ENCODE measurements at places on chromosomes 13 and 19.

GRCh38 chr13:95924389-95924994 lies 128.7 kb downstream of the UGGT2 start:
- peak; percentile 57 for DNase-seq

- DNase-seq = peak; percentile 9
These were observed 40.6 kb downstream of the DCLK1 start for GRCh38 chr13:36090592-36090991.

DNA sequence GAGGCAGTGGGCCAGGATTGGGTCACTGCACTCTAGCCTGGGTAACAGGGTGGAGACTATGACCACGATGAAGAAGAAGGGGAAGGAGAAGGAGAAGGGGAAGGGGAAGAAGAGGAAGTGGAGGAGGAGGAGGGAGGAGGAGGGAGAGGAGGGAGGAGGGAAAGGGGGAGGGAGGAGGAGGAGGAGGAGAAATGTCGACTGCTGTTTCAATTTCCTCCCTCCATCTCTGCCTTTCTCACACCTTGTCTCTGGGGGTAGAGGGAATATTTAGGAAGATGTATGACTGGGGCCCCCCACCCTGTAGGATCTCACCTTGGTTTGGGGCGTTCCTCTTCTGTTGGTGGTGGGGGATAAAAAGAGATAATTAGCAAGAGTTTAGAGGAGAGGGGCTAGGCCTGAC lies 3.8 kb downstream of the TNNT1 start:
- no peak for DNase-seq

GRCh38 chr19:21474671-21475181 lies 30.7 kb upstream of the ZNF429 start:
- peak; percentile 32 for DNase-seq

DNA sequence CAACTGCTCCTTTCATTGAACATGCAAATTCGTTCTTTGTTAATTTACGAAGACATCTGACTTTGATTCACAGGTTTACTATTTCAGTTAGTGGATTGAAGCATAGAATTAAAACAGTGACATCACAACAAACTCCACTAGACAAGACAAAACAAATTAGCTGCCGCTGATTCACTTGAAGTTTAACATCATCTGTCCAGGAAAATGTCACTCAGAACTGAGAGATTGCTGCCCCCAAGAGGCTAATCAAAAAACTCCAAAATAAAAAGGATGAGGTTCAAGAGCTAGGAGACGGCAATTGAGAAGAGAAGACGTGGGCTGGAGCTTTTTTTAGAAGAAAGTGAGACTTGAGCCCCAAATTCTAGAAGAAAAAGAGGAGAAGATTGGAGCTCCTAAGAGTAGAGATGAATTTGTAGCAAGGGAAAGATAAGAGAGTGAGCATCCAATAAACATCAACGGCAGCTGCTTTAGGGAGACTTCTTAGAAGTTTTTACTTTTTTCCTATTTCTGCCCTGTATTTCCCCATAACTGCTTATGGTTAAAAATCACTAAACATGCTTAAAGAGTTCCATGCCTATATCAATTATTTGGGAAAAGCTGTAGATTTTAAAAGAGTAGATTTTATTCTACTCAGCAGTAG lies 40.8 kb upstream of the TPP2 start:
- DNase-seq = peak; percentile 6

DNA sequence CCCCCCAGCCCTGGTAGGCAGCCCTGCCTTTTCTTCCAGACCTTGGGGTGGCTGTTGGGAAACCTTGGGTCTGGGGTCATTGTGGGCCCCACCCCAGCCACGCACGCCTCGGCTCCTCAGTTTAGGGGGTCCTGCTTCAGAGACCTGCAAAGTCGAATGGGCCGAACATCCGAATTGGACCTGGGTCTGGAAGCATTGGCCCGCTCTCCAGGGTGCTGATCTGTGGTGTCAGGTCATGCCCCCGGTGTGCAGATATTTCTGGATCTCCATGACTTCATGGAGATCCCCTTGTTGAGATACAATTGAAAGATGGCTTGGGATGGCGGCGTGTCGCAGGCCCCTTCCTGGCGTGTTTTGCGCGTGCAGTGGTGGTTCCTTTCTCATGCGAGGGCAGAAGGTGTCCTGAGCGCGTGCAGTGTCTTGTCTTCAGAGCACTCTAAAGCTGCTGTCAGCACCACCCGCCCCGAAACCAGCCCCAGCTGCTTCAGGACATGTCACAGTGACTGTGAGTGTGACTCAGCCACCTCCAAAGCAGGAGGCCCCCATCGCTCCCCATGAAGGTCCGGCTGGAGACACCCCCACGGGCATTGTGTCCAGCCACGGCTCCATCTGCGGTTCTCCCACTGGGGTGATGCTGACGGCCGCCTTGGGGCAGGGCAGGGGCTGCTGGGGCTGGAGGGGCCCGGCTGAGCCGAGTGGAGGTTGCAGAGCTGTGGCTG lies 112.7 kb downstream of the KDM4B start:
- DNase-seq = no peak

- no peak for DNase-seq
These were observed 1.3 kb upstream of the CEACAM20 start for GRCh38 chr19:44530777-44531176.

DNA sequence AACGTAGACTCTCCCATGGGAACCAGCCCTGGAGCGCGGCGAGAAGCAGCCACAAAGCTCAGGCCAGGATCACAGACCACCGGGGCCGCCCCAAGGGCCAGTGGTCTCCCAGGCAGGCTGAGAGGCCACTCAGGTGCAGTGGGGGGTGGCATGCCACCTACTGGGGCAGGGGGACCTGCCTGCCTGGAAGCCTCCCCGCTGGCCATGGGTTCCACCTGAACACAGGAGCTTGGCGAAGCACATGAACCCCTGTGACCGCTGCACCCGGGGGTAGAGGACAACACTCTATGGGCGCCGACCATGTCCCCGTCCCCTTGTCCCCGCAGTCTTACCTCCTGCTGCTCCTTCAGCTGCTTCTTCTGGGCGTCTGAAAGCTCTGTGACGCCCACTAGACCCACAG lies 6.8 kb upstream of the TM6SF2 start:
- DNase-seq = no peak

- no peak for DNase-seq
These were observed 4.6 kb downstream of the VWA8 start for GRCh38 chr13:41956272-41956671.

DNA sequence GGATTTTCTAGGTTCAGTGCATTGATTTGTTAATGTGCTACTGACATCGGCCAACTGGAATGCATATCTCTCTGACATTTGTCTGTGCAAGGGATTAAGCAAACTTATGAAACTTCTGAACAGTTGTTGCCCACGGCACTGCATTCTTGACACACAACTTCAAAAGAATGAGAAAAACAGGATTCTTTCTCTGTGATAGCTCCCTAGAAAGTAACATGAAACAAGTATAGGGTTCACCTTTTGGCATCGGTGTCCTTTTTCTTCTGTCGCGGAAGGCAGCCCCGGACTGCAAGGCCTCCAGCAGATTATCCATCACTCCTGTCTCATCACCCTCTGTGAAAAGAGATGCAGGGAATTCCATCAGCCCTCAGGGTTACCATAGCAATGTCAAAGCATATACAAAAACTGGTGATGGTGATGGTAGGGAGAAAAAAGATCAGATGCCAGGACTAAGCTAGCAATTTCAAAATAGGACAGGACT lies 389.2 kb downstream of the DIAPH3 start:
- DNase-seq = peak; percentile 18

DNA sequence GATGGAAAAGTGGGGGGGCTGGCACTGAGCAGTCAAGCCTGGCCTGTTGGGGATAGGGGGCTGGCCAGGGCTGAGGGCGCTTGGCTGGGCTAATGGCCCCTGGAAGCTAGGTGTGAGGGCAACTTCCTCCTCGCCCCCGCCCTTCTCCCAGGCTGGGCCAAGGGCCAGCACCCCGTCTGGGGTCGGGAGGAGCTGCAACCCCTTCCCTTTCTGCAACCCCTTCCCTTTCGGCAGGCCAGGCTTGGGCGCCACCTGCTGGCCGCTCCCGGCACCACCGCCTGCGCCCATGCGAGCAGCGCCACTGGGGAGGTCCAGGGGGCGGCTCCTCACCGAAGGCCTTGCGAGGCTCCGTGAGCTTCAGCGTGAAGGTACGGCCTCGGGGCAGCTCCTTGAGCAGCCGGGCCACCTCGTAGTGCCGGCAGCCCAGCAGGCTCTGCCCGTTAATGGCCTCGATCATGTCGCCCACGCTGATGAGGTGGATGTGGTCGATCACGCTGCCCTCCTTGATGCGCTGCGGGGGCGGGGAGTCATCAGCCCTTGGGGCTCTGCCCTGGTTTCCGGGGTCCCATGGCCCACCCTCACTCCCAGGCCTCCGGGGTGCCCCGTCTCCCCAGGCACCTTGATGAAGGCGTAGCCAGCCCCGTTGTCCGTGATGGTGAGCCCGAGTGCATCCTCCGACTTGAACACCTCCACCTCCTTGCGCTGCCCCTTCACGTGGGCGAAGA lies 5.0 kb upstream of the PTGER1 start:
- DNase-seq = no peak

GRCh38 chr19:4310247-4311121 lies 6.1 kb downstream of the FSD1 start:
- DNase-seq = no peak

DNA sequence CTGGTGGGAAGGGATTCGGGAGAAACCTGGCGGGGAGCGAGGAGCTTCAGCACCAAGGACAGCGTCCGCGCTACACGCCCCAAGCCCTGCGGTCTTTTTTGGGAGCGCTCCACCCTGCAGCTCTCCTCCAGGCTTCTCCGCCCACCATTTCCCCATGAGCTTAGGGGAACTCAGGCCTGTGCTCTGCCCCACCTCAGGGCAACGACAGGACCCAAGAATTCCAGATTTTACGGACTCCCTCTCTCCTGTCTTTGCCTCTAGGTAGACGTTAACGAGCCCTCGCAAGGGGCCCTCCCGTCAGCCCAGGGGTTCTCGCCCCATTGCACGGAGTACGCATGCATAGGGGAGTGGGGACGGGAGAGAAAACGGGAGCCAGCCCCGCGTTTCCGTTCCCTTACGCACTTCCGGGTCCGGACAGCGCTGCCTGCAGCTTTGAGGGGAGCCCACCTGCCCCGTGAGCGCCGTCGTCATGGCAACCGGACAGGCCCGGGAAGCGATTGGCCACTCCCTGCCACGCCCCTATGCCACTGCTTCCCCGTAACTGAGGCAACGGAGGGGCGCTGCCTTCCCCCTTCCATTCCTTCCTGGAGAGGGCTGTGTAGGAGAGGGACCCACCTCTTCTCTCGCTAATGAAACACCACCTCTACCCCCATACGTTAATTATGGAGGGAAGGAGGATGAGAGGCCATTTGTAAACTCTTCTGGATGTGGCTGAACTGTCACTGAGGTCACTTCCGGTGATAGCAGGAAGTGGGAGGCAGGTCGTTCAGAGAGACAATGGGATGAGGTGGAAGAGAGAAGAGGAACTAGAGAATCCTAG lies 20.8 kb downstream of the NOVA2 start:
- no peak for DNase-seq

DNA sequence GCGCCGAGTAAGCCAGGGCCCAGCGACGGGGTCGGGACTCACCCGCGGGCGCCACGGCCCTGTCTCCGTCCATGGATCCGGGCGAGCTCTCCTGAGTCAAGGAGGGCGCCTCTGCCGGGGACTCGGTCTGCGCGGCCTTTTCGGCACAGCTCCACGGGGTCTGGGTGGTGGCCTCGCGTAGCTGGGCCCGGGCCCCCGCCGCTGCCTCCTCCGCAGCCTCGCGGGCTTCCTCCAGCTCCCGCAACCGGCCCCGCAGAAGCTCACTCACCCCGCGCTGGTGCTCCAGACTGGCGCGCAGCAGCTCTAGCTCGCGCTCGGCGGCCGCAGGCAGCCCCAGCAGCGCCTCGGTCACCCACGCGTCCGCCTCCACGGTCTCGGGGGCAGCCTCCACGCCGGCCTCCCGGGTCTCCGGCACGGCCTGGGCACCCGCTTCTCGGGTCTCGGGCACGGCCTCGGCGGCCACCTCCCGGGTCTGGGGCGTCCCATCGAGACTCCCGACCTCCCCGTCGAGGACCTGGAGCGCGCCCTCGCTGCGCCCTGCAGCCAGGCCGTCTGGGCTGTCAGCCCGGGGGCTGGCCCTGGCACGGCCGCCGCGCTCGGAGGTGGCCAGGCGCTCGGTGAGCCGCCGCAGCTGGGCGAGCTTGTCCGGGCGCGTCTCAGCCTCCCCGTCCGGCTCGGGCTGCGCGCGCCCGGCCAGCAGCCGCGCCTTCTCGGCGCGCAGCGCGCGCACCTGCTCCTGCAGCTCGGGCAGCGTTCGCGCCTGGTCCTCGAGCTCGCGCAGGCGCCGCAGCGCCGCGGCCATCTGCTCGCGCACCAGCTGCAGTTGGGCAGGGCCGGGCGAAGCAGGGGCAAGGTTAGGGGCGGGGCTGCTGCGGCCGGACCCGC lies 8.4 kb downstream of the KANK3 start:
- no peak for DNase-seq

- no peak for DNase-seq
These were observed 212.2 kb upstream of the HTR2A start for GRCh38 chr13:47109028-47109427.

GRCh38 chr19:4376991-4377781 lies 23.2 kb downstream of the SH3GL1 start:
- DNase-seq = no peak

DNA sequence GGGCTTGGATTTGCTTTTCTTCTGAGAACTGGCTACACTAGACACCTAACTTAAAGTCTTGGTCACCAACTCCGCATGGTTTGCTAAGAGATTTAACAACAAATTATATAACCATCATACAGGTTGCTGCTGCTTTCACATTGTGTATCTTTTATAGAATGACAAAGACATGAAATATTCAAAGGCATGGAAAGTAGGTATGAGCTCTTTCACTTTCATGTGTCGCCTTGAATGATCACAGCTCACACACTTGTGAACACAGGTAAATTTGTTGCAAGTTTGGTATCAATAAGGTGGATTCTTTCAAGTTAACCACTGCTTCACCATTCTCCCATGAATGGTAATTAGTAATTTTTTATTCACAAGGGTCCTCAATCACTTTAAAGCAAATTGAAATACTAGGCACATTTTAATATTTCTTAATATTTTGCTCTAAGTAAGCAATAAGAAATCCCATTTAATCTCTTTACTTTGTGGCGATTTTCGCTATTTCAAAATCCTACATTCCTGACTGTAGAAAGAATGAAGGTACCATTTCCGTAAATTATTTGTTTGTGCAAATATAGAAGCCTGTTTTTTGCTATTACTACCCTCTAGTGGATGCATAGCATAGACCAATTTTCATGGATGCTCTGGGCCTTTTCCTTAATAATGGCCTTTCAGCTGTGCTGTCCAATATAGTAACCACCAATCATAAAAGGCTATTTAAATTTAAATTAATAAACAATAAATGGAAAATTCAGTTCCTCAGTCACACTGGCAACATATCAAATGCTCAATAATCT lies 45.5 kb upstream of the FREM2 start:
- DNase-seq = no peak

GRCh38 chr19:42216653-42217519 lies 591 bp downstream of the DEDD2 start:
- peak; percentile 7 for DNase-seq
